ENCODE measurements at places on chromosomes 16 and 17.
A peak's percentile ranks its signal among the peaks of the same experiment; 100 is the strongest.

DNA sequence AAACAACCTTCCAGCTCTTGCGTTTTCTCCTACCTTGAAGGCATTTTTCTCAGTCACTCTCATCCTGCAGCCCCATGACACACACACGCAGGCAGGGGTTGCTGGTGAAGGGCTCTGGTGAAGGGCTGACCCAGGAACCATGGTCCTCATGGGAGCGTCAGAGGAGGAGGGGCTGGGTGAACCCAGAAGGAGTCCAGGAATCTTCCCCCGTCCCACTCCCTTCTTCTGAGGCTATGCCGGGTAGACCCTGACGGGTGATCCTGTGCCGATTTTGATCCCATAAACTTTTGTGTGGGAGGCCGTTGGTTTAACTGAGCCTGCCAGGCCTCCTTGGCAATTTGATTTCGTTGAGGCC lies 278.4 kb upstream of the FOXF1 start:
- DNase-seq: no peak

GRCh38 chr17:44775838-44776621 lies 17.2 kb downstream of the ADAM11 start:
- DNase-seq: no peak

DNA sequence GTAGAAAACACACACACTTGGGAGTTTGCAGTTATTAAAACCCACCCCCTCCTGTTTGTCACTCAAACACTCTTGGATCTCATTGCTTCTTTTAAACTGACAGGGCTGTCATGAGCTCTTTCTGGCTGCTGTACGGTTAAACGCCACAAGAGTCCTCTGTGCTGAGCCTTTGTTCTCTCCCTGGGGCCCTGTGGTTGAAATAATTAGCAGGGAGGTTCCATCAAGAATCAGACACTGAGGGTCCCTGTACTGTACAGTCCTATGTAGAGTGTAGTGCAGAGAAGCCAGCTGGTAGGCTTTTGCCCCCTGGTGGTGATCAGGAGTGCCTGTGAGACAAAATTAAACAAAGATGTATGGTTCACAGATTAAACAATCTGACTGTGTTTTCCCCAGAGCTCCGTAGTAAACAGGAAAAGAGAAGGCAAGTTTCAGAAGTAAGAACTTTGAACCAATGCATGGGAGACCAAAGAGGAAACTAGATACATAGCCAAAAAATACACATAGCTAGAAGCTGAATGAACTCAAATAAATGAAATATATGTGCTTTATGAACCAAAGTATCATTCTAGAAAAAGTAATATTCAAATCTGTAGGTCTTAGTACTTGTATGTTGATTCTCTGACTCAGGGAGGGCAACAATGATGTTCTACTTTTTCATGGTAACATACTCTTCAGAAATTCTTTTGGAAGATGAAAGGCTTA lies 1.4 kb upstream of the SSH2 start:
- peak; percentile 83 for DNase-seq

GRCh38 chr16:28324235-28324886 lies 32.0 kb downstream of the SBK1 start:
- peak; percentile 55 for DNase-seq

DNA sequence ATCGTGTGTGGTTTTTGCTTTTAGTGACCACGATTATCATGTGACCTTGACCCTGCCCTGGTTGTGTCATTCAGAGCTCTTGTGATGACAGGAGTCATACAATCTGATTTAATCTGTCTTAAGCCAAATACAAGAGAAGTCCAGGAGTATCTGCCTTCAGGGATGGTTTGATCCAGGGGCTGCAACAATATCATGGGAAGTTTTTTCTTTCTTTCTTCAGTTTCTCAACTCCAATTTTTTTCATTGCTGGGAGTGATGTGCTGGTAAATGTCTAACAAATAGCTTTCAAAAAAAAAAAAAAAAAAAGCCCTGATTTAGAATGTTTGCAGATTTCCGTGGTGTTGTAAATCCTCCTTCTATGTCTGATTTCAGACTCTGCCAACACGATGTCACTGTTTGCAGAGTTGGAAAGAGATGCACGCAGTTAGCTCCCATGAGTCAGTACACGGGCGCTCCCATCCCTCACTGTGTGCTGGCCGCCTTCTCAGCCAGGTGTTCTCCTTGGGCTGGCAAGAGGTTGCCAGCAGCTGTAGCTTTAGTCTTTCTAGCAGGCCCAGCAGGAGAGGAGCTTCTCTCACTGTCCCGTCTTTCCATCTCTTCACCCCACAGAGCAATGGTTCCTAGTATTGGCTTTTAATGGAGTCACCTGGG lies 229.7 kb downstream of the SNX29 start:
- no peak for DNase-seq

DNA sequence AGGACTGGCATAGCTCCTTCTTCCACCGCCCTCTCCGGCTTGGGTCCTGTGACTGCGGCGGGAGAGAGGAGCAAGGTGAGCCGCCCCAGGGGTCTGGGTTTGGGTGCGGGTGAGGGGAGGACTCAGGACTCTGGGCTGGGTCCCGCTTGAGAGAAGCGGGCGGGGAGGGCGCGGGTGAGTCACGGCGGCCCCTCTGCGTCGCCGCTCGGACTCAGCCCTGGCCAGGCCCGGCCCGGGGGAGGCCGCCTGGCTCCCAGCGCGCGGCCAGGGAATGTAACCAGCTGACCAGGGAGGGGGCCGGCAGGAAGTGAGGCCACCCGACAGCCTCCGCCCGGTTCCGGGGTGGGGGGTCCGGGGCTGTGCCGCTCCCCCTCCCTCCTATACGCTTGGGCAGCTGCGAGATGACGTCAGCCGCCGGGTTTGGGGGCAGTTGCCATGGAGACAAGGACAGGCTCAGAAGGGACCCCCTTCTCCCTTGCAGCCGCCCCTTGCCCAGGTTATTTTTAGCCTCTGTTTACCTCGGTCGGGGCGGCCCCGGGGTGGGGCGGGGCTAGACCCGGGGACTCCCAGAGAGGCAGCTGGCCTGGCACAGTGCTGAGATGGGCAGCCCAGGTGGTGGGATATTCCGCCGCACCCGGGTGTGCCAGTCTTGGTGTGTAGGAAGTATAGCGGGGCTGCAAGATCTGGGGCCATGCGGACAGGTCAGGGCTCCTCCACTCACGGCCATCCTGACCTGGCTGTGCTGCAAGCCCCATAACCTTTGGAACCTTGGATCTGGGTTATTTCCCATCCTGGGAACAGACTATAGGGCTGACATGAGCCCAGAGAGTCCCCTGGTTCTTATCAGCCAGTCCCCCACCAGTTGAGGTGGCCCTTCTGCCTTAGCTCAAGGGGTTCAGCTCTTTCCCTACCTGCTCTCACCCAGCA lies 1.6 kb downstream of the RIPOR1 start:
- DNase-seq: peak; percentile 95

- no peak for DNase-seq
These were observed 5.0 kb downstream of the KCNH6 start for GRCh38 chr17:63528183-63528582.

- DNase-seq: peak; percentile 24
These were observed 14.3 kb upstream of the METTL22 start for GRCh38 chr16:8607214-8607613.

GRCh38 chr17:39173080-39173479 lies 7.1 kb upstream of the ARL5C start:
- no peak for DNase-seq

GRCh38 chr16:31916056-31916488 lies 42.5 kb downstream of the ZNF267 start:
- DNase-seq: no peak

DNA sequence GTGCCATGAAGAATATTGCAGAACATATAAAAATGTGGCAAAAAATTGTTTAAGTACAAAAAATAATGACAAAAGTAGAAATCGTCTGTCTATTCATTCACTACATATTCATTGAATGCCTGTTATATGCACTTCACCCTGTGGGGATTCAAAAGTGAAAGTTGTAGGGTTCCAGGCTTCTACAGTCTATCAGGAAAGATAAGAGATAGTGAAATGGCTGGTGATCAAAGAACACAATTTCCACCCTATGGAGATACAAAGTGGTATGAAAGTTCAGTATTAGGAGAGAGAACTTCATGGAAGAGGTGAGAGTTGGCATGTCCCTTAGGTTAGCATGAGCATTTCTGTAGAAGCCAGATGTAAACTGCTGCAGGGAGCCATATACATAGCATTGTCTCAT lies 127.0 kb upstream of the PMFBP1 start:
- no peak for DNase-seq

DNA sequence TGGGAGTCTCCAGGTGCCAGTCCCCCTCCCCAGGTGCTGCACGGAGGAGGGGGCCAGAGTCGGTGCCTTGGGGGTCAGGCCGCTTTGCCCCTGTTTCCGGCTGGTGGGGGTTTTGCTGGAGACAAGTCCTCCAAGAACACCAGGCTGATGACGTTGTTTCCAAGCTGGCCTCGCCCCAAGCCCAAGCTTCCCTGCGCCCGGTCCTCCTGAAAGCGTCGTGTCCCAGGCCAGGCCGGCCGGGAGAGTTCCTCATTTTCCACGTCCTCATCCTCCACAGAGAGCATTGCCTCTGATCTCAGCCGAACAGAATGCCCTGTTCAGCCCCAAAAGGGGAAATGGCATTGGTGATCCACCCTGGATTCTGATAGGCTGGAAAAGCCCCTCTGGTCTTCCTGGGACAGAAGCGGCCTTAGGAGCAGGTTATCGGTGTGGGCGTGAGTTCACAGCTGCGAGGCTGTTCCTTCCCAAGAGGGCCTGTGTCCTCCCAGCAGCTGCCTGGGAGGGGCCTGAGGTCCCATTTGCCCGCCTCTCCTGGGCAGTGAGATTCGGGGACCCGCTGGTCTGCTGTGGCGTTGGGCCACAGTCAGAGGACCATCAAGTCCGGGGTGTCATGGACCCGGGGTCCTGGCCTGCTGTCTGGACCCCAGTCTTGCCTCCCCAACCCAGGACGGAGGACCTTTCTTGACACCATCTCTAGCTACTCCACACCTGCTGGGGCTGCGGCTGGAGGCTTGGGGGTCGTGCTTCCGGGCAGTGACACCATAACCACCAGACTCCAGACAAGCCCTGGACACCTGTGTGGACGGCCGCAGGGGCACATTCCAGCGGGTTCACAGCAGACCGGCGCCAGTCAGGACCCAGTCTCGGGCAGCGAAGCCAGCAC lies 7.1 kb downstream of the SOX8 start:
- no peak for DNase-seq

DNA sequence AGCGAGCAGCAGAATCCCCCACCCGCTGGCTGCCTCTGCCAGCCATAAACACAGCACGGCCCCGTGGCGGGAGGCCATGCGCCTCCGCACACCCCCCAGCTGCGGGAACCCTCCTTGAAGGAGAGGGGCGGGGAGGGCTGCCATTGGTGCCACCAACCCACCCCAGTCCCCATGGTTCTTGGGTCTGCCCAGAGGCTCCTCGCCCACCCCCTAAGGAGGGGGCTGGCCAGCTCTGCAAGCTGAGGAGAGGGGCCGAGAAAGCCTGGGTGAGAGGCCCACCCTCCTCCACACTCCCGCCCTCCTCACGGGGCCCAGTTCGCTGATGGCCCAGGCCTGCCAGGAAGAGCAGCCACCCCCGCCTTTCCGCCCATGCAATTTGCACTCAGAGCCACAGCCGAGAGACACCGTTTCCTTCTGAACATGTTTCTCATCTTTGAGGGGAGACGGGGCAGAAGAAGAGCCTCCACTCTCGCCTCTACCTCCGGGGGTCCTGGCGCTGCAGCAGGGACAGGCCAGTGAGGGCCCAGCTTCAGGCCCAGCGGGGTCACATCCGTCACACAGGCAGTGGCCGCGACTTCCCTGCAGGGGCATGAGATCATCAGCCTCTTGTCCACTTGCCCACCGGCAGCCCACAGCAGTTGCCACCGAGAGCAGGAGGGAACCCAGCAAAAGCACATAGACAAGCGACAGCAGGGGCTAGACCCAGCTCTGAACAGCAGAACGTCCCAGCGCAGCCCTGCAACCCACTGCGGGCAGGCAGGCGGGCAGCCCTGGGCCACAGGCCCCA lies 23.0 kb downstream of the KATNB1 start:
- DNase-seq: no peak
